ENCODE measurements at places on chromosomes 5 and 9.
A peak's percentile ranks its signal among the peaks of the same experiment; 100 is the strongest.

GRCh38 chr9:135076143-135076875 is 11.2 kb upstream of the OLFM1 start:
- DNase-seq, result no peak

- DNase-seq, result no peak
These were observed 845 bp downstream of the ECSCR start for GRCh38 chr5:139461698-139462097.

GRCh38 chr5:179869641-179870402 is 11.2 kb upstream of the MRNIP start:
- DNase-seq, result no peak

- no peak for DNase-seq
These were observed 126.2 kb downstream of the BASP1 start for GRCh38 chr5:17343675-17344074.

- DNase-seq, result no peak
These were observed 28.0 kb upstream of the TAF11L2 start for GRCh38 chr5:17470064-17470463.

DNA sequence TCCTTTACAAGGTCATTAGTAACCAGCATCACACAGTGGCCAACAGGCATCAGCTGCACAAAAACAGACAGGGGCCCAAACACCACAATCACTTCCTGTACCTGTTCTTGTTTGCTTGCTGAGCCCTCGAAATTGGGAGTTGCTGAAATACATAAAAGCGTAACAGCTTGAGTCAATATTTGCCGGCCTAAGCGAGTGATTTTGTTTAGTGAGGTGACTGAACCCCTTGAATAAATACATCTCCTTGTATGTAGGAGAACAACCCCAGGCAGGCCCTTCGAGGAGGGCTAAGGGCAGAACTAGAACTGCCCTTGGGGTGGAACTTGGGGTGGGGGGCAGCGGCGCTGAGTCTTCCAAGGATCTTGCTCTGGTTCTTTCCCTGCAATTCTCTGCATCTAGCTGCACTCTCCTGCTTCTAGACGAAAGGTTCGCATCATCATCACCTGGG is 502.5 kb downstream of the RASEF start:
- peak; percentile 84 for DNase-seq

GRCh38 chr5:139686356-139686705 is 38.2 kb downstream of the CXXC5 start:
- no peak for DNase-seq

DNA sequence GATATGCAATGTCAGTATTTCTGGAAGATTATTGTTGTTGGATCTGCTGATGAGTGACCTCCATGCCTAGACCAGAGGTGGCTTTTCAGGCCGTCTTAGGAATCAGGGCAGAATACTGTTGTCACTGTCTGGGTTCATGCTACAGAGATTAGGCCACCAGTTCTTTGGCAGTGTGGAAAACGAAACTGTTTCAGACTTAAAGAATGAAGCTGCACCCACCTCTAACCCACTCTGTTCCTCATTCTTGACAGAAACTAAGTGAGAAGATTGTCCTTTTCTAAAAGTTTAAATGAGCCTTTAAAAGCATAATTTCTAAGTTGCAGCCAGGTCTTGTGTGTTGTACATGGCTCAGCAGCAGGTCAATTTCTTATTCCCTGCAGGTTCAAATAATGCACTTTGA is 444.3 kb downstream of the ENC1 start:
- DNase-seq, result no peak

DNA sequence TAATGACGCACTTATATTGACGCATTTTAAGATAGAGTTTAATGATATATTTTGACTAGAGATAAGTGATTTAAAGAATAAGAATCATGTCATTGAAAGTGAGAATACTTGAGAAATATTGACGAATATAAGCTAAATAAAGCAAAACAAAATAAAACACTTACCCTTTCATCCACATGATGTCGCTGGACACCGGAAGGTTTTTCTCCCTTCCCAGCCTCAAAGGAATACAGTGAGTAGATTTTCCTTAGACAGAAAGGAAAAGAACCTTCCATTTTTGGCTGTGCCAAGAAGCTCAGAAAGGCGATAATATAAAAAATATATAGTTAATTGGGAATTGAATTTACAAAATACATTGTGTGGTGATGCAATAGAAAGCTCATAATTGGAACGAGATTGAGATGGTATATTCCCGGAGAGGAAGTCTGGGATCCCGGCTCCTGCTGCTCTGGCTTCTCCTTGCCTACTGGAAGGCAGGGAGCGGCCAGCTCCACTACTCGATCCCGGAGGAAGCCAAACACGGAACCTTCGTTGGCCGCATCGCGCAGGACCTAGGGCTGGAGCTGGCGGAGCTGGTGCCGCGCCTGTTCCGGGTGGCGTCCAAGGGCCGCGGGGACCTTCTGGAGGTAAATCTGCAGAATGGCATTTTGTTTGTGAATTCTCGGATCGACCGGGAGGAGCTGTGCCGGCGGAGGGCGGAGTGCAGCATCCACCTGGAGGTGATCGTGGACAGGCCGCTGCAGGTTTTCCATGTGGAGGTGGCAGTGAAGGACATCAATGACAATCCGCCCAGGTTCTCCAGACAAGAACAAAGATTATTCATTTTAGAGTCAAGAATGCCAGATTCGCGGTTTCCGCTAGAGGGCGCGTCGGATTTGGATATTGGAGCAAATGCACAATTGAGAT is at the start of gene PCDHA5:
Gene PCDHA5 (plus strand): TSS at position 239 of the 906 bp plus-strand sequence.
- no peak for DNase-seq

DNA sequence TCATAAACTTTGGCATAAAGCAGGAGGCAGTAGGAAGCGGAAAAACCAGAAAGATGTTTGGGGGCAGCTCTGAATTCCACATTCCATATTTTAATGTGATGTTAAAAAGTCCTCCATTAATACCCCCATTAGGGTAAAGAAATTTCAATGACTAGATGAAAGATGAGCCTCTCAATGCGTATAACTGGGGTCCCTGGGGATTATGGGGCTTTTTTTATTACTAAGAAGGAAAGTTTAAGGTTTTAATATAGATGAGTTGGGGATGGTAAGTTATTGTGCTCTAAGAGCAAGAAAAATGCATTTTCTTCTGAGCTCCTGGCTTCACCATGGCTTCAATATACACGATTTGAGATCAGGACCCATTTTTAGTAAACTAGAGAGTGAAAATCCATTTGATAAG is 321.9 kb downstream of the CDK5RAP2 start:
- no peak for DNase-seq

- no peak for DNase-seq
These were observed 244.2 kb upstream of the DAB2 start for GRCh38 chr5:39668980-39669379.

DNA sequence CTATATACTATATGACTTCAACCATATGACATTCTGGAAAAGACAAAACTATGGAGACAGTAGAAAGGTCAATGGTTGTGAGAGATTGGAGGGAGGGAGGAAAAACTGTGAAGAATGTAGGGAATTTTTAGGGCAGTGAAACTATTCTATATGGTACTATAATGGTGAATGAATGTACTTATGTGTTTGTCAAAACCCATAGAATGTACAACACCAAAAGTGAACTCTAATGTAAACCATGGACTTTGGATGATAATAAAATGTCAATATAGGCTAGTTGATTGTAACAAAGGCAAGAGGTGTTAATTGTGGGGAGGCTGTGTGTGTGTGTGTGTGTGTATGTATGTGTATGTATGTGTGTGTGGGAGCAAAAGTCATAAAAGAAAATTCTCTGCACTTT is 10.8 kb upstream of the STOM start:
- DNase-seq, result no peak

- DNase-seq, result no peak
These were observed 33.5 kb downstream of the S1PR3 start for GRCh38 chr9:89024727-89025126.

GRCh38 chr5:172405226-172406107 is 48.9 kb downstream of the SH3PXD2B start:
- no peak for DNase-seq

- no peak for DNase-seq
These were observed 214.6 kb downstream of the CDK5RAP2 start for GRCh38 chr9:120365386-120365785.

DNA sequence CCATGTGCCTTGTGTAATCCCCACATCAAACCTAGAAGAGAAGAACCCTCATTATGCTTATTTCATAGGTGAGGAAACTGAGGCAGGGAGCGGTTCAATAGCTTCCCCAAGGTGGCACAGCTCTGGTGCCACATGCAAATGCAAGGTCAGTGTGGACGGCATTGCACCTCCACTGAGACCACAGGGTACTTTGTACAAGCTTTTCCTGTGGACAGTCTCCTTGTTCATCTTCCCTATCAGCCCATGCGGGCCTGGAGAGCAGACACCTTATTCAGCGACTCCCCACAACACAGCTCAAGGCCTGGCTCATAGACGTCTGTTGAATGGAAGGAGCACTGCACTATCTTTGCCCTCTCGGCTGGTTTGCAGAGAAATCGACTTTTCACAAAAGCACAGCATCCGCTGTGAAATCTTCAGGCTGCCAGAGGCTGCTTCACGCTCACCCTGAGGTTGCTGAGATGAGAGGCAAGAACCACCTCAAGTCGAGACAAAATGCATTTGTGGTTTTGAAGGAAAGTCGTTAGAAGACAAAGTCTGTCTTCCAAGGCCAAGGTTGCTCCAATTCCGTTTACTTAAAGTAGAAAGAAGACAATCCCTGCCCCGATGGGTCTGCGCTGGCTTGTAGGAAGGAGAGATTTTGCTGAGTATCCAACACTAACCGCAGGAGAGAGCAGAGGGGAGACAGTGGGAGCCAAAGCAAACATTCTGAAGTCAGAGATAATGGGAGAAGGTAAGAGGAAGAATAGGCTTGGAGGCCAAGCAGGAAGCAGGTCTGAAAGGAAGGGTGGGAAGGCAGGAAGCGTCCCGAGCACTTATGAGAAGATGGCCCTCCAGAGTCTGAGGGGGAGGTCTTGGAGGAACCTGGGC is 34.2 kb upstream of the STRBP start:
- DNase-seq, result no peak

- no peak for DNase-seq
These were observed 32.4 kb upstream of the PCDHA1 start for GRCh38 chr5:140753561-140753960.

- no peak for DNase-seq
These were observed 193.5 kb downstream of the PLK2 start for GRCh38 chr5:58266402-58266801.

GRCh38 chr9:92983984-92984589 is 36.8 kb downstream of the FGD3 start:
- no peak for DNase-seq

GRCh38 chr5:142478113-142478512 is 153.3 kb upstream of the SPRY4 start:
- no peak for DNase-seq

GRCh38 chr5:125715216-125715615 is 708.0 kb upstream of the GRAMD2B start:
- no peak for DNase-seq

Data from NCI-H774 (cell line).